Left colon (tissue), 2 donors: ENCODE measurements at places on chromosomes 3 and 15. TPM values are rescaled to one million over a fixed set of nuclear protein-coding genes. Genes with fewer than 3 reads are reported as not detected.

The MYZAP gene
- total RNA-seq = 12.9 TPM

The SLC9C1 gene
- 0.43 TPM for total RNA-seq

DNA sequence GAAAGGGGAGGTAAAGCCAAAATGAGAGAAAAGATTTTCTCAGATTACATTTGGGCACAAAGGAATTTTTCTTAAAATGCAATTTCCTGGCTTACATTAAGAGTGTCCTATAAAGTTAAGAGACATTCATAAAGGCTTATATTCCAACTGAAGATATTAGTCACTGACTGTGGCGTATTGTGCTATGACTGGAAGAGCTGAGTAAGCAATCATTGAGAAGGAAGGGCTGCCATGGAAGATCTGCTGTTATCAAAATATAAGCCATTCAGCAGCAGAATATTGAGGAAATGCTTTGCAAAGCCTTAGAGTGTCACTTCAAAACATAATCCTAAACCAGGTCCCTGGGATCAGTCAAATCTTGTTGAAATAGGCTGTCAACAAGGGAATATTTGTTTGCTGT, 593.9 kb downstream of the TUSC7 start:
- DNase-seq = no peak

DNA sequence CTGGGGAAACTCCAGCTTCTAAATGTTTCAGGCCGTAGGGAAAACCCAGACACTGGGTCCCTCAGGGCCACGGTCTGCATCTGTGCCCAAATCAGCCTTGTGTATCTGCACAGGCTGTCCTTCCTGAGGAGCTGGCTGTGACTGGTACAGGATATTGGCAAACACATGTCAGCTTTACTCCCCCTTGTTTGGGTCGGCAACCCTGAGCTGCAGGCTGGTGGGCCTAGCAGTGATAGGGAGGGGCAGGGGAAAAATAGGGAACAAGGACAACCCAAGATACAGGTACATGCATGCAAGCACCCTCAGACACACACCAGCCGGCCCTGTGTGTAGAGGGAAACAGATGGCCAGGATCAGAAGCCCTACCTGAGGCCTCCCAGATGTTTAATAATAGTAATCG, 28.7 kb upstream of the HCN4 start:
- no peak for DNase-seq

GRCh38 chr15:66394472-66394871, 7.8 kb downstream of the MAP2K1 start:
- DNase-seq = no peak

- DNase-seq = no peak
Observed at GRCh38 chr15:82018201-82018600, 27.6 kb downstream of the MEX3B start.

The CYP1A2 gene
- not detected for total RNA-seq

DNA sequence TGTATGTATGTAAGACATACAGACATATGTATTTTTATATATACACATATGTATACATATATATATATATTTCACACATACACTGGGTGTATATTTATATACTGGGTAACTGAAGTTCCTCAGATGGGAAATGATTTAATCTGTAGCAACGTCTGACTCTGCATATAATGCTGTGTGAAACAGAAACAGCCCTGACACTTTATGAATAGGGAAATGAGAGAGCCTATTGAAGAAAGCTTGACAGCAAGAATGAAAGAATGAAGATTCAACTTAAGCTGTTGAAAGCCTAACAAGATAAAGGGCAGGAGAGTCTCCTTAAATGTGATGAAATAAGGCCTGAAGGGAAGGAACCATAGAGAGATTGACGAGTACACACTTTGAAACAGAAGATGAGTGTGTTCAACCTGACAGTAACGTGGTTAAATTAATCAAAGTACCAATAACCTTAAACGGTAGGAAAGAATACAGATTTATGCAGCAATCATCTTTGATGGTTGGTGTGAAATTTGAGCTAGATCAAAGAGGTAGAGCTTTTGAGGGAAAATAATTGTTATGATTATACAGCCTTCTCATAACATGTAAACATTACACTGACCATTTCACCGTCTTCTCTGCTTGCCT, 169.9 kb downstream of the MECOM start:
- DNase-seq = no peak

The PDZRN3 gene
- 14.2 TPM for total RNA-seq

GRCh38 chr15:68620721-68621527, 42.1 kb downstream of the CORO2B start:
- DNase-seq = peak; percentile 75

GRCh38 chr3:108455212-108455705, 55.1 kb downstream of the MYH15 start:
- no peak for DNase-seq

The ZSCAN29 gene
- 29.6 TPM for total RNA-seq

DNA sequence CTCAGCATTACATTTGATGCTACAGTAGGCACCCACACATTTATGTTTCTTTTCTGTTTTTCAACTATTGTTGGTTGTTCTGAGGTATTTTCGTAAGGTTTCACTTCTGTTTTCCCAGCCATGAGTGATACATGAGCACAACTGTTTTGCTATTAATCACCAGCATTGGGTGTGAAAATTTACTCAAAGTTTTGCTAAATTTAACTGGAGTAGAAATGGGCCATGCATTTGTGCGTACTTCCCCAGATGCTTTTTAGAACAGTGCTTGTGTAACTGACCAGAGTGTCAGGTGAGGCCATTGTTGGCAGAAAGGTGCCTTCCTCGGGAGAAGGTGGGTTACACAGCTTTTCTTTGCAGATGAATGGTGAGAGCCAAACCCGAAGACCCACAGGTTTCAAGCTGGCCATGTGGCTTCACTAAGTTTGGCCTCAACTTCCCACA, 70.4 kb downstream of the ST6GAL1 start:
- DNase-seq = no peak

DNA sequence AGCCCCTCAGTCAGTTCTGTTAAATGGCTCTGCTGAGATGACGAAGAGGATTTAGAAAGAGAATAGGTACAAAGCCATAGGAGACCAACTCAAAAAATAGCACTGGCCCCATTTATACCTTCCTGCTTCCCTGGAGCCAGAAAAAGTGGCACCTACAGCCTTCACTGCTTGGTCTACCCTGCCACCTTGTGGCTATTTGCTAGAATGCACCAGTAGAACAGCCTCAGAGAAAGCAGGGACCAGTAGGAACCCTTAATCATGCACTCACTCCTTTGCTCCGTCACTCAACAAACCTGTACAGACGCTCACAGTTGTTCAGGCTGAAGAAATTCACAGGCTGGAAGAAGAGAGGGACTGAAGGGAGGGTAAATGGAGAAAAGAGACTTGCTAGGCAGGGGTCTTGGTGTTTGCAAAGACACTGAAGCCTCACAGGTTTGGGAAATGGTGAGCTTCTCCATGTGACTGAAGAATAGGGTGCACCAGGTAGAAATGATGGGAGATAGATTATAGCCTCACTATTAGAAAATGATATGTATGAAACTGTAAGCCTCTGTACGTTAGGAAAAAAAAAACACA, 12.1 kb upstream of the RTP2 start:
- peak; percentile 73 for DNase-seq

The RHOV gene
- total RNA-seq = 3.7 TPM

The LMAN1L gene
- total RNA-seq = 0.40 TPM

DNA sequence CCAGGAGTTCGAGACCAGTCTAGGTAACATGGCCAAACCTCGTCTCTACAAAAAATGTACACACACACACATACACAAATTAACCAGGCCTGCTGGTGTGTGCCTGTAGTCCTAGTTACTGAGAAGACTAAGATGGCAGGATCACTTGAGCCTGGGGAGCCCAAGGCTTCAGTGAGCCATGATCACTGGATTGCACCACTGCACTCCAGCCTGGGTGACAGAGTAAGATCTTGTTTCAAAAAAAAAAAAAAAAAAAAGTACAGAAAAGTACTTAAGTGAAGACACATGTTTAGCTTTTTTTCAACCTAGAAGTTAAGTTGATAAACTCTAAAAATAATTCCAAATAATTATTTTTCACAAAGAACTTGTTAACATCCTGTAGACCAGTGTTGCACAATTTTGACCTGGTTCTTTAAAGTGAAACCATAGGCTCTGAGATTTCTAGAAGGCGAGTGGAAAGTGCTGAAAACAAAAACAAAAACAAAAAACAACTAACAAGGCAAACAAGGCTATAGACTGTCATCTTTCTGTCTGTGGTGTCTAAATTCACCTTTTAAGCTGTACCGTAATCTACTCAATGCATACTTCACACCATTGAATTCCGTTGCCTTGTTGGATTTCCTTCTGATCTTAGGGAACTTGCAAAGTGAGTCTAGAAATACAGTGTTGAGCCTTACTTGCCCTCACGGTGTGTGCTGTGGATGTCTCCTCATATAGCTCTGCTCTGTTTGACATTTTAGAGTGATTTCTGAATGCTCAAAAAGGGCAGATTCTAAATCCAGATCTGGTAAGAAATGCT, 63.5 kb downstream of the CHST2 start:
- DNase-seq = no peak

DNA sequence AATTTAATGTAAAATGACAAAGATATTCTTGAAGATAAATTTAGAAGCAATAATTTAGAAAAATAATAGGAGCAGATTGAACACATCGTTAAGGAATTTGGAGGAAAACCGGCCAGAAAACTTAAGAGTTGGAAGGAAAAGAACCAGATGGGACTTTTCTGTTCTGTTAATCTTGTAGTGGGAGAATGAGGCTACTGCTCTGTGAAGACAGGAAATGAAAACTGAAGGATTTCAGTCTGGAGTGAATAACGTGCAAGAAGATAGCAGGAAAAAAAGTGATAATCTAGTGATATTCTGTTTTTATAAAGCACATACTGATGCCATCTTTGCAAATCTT, 74.2 kb downstream of the DPPA2 start:
- no peak for DNase-seq

The GASK1A gene
- total RNA-seq = 1.1 TPM

The CD96 gene
- total RNA-seq = 4.3 TPM

GRCh38 chr3:25237602-25238001, 190.5 kb upstream of the RARB start:
- no peak for DNase-seq

DNA sequence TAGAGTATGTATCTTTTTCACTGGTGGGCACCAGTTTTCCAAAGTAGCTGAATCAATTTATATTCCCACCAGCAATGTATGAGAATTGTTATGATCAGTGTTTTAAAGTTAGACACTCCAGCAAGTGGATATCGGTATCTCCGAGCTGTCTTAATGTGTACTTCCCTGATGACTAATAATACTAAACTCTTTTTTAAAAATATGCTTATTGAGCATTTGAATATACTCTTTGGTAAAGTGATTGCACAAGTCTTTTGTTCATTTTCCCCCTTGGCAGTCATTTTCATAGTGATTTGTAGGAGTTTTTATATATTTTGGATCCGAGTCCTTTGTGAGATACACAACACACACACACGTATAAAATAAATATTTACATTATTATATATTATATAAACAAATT, 12.5 kb upstream of the FEM1B start:
- DNase-seq = no peak

The KLHL40 gene
- total RNA-seq = not detected

DNA sequence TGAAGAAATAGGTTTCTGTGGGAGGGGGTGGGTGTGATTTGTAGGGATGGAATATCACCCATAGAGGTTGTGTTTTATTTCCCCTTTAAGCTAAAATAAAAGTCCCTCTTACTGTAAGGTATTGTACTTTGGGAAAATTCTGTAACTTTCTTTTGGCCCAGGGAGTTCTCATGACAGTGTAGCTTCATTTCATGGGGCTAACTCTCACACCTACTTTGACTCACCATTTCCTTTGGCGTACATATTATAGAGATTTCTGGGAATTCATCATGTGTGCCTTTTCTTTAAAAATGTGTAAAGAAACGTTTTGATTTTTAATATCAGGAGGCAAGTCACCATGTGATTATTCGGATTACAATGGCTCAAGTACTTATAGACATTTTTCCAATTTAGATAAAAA, 477.7 kb upstream of the CFAP20DC start:
- no peak for DNase-seq

DNA sequence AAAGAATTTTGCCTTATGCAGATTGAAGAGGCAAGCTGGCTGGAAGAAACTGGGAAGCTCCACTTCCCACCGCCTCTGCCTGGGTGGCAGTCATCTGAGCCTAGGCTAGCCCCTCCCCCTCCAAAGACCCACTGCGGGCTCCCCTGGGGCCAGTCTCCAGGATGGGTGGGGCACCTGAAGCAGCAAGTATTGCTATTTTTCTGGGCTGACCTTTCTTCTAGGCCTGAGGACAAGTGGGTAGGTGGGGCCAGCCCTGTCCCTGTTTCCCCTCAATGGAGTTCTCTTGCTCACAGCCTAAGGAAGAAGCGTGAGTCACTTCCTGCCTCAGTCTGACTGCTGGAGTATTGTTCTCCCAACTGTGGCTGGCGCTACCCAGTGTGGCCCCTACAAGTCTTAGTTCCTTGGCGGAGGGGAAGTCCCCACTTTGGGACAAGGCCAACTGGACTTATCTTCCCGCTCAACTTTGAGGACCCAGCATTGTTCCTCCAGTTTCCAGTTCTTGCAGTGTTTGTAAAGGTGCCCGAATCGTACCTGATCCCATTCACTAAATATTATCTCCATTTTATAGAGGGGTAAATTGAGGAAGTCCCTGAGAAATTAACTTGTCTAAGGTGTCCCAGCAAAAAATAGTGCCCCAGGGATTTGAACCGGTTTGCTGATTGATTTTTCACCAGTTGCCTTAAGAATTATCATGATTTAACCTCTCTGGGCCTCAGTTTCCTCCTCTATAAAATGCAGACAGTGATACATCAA, 1.4 kb downstream of the FURIN start:
- peak; percentile 66 for DNase-seq

- DNase-seq = no peak
Observed at GRCh38 chr3:14430053-14430452, 27.6 kb downstream of the SLC6A6 start.

GRCh38 chr3:117887901-117888300, 1146.7 kb downstream of the IGSF11 start:
- no peak for DNase-seq

DNA sequence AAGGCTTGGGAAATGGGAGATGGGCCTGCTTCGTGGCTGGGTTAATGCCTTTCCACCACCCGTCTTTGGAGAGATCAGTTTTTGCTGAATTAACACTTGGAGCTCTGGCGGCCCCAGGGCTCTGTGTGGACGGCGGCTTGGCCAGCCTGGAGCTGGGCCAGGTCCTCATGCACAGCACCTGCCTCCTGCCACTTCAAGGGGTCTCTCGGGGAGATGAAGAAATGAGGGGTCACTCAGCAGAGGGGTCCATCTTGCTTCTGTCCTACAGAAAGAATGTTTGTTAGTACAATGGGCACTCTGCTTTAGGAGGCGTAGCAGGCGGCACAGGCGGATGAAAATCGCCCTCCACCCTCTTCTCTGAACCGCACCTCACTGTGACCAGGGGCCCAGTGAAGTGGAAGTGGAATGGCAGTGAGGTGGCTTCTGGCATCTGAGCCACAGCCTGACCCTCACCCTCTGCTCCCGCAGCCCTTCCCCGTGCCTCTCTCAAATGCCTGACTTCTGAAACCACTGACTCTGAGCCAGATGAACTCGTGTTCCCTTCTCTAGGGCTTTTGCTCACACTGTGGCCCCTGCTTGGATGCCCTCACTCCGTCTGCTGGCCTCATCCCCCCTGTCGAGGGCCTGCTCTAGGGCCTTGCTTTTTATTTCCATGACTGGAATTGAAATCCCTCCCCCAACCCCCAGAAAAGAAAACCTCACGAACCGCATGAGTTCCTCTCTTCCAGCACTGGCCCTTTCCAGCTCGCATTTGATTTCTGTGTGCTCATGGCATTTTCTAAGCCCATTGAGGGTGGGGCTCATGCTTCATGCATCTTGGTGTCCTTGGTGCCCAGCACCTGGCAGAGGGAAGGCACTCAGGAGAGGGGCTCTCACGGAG, 42.2 kb downstream of the CHDH start:
- DNase-seq = peak; percentile 20
